ENCODE measurements at places on chromosomes 5 and 9.

- DNase-seq, result no peak
Observed at GRCh38 chr5:169374761-169375160, 73.8 kb upstream of the SLIT3 start.

DNA sequence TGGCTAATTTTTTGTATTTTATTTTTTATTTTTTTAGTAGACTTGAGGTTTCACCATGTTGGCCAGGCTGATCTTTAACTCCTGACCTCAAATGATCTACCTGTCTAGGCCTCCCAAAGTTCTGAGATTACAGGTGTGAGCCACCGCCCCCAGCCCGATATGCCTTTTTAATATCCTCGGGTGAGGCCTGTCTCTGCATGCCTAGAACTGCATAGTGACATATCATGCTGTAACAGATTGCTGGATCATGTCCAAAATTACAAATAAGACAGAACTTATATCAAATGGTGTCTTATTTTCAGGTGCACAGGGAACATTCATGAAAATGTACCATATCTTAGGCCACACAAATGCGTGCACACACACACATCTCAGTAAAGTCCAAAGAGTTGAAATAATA is 39.1 kb upstream of the PJA2 start:
- DNase-seq, result no peak

- DNase-seq, result no peak
Observed at GRCh38 chr9:16143947-16144890, 591.4 kb downstream of the CCDC171 start.

DNA sequence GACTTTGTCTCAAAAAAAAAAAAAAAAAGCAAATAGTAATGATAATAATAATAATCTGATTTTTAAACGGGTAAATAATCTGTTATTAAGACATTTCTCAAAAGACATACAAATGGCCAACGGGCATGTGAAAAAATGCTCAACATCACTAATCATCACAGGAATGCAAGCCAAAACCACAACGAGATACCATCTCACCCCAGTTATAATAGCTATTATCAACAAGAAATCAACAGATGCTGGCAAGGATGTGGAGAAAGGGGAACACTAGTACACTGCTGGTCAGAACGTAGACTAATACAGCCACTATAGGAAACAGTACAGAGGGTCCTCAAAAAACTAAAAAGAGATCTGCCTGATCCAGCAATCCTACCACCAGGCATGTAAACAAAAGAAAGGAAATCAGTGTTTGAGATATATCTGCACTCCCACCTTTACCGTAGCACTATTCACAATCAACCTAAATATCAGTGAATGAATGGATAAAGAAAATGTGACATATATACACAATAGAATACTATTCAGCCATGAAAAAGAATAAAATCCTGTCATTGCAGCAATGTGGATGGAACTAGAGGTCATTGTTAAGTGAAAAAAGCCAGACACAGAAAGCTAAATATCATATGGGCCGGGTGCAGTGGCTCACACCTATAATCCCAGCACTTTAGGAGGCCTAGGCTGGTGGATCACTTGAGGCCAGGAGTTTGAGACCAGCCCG is 24.9 kb downstream of the VAV2 start:
- DNase-seq, result no peak

DNA sequence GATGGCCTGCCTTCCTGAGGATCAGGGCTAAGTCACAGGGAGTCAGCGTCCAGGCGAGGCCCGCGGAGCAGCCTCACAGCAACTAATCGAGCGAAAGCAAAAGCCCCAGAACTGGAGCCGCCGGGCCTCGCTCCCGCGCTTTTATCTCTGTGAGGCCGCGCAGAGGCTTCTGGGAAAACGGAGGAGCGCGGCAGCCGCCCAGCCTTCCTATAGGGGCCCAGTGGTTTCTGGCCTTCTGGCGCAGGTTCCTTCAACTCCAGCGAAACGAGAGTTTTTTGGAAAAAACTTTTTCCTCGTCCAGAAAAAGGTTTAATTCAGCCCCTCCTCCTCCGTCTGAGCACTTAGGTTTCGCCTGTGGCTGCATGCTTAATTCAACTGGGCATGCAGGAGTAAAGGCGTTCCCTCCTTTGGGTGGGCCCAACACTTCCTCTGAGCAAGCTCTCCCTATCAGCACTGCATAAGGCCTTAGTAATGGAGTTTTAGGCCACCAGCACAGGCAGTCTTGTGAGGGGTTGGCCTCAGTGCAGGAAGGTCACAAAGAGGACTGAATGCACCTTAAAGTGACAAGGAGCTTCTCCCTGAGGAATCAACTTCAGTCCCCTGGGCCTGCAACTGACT is at the start of gene MEIKIN:
MEIKIN (minus strand) TSS at position 113 of the 618 bp plus-strand sequence. CDS start 158 bp downstream, outside the sequence.
- peak; percentile 2 for DNase-seq

GRCh38 chr9:89022001-89022759 is 30.9 kb downstream of the S1PR3 start:
- DNase-seq, result no peak

DNA sequence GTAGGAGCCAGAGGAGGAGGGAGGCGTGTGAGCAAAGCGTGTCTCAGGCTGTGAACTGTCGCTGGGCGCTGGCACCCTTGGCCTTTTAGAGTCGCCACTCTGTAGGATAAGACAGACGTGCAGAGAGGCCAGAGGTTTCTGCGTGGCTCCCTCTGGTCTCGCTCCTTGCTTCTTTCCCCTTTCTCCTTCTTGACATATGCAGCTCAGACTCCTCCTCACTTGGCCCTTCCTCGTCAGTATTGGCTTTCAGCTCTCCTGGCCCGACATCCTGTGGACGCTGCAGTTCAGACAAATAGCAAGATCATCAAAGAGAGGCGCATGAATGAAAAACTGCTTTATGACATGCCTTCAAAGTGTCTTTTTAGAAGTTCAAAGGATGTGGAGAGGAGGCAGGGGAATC is 116.8 kb upstream of the SPRY4 start:
- no peak for DNase-seq

DNA sequence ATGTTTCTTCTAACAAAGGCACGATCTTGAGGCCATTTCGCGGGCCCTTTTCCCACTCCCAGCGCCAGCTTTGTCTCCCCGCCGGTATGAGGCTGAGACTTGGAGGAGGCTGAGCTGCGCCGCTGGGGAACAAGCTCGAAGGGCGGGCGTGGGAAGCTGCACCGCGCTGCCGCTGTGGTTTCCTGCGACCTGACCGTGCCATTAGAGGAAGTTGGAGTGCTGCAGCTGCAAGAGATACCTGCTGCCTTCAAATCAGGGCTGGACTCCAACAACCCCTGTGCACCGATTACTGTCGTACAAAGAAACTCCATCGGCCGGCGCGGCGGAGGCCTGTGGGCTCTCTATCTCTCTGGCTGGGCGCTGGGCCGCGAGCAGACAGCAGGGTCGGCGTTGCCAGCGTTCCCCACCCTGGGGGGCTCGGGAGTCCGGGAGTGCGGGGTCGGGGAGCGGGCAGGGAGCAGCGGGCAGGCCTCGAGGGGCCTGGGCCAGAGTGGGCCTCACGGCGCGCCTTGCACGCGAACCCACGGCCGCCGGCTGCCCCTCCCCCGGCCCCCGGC is 1.3 kb upstream of the ERBIN start:
- DNase-seq, result peak; percentile 96

DNA sequence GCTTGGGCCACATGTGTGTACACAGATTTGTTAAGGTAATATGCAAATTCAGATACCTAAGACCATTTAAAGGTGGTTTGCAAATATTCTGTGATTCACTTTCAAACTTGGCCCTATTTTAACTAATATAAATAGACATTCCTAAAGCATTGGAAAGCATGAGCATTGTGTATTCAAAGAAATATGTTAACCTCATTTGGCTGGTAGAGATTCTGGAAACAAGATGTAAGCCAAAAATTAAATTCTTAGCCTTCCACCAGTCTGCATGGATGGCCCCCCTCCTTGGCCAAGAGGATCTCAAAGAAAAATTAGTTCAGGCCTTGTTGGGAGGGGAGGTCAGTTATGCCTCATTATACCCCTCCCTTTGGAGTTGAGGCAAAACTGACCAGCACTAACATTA is 38.7 kb upstream of the C6 start:
- no peak for DNase-seq

- DNase-seq, result no peak
Observed at GRCh38 chr5:40082313-40082712, 597.4 kb upstream of the PTGER4 start.

- DNase-seq, result peak; percentile 39
Observed at GRCh38 chr5:1244976-1245375, 19.8 kb downstream of the SLC6A18 start.

GRCh38 chr5:91632871-91633270 is 249.8 kb upstream of the ARRDC3 start:
- DNase-seq, result no peak

GRCh38 chr5:593511-593910 is 18.6 kb upstream of the CEP72 start:
- DNase-seq, result no peak

DNA sequence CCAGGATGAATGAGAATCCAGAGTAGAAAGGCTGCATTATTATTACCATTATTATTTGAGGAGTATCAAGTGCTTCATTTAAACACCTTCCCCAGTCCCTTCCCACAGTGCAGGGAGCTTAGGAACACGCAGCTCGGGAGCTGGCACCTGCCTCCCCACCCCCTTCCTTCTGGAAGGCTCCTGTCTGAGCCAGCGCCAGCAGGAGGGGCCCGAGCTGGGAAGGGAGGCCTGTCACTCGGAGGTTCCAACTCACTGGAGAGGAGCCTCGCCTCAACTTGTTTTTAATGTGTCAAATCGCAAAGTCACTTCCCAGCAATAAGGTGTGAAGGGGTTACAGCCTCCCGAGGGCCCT is 156.4 kb upstream of the IRX4 start:
- DNase-seq, result no peak

- no peak for DNase-seq
Observed at GRCh38 chr9:130794923-130795495, 40.0 kb upstream of the ABL1 start.

DNA sequence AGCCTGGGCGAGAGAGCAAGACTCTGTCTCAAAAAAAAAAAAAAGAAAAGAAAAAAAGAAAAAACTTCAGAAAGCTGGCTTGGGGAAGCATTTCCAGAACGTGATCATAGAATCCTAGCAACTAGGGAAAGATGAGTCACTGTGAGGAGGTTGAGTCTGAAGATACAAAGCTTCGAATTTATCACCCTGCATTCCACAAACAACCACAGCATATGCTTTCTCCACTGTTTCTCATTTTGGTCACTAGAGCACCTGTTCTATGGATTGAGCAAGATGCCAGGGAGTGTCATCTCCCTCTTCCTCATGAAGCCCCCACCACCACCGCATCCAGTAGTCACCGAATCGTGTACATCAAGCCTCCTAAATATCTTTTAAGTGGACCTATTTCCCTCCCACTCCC is 37.9 kb downstream of the SEMA5A start:
- no peak for DNase-seq
